ENCODE measurements at places on chromosomes 7 and 10.

GRCh38 chr7:129780974-129781927 is 169.7 kb downstream of the NRF1 start:
- DNase-seq = no peak

- no peak for DNase-seq
These were observed 45.2 kb upstream of the TMEM213 start for GRCh38 chr7:138752518-138753149.

DNA sequence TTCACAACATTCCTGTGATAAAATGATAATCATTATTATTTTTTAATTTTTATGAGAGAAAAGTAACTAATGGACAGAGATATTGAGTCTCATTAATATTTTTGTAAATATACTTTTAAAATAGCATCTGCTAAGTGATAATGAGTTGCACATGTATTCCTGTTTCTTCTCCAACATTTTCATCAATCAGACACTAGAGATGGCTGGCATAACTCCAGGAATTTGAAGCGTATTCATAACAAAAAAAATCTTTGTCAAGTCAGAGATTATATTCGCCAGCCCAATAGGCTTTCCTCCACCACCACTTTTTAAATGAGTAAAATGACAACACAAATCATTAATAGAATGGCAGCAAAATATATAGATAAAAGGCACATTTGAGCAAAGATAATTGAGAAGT is 524.0 kb upstream of the KCND2 start:
- no peak for DNase-seq

GRCh38 chr7:137439829-137440825 is 96.6 kb upstream of the PTN start:
- DNase-seq = no peak

GRCh38 chr7:131119381-131119780 is 208.3 kb upstream of the MKLN1 start:
- DNase-seq = no peak

All from amniotic stem cell (primary cell).